Daoy (cell line): ENCODE measurements at places on chromosomes 4 and X.

DNA sequence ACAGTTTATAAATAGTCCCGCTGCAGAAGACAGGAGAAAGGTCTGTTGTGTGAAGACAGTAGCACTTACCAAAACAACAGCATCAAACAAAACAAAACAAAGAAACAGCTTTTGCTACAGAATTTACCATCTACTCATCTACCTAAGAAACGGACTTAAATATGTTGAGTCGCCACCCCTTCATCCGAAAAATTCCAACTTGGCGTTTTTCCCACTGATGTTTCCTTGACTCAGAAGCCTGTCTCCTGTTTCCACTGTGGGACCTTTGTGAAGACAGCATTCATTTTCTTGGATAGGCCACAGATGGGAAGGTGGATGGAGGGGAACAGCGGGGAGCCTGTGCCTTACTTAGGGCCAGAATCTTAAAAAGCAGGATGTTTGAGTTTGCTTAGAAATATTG lies 1.3 kb upstream of the ITM2A start:
- DNase-seq = no peak

DNA sequence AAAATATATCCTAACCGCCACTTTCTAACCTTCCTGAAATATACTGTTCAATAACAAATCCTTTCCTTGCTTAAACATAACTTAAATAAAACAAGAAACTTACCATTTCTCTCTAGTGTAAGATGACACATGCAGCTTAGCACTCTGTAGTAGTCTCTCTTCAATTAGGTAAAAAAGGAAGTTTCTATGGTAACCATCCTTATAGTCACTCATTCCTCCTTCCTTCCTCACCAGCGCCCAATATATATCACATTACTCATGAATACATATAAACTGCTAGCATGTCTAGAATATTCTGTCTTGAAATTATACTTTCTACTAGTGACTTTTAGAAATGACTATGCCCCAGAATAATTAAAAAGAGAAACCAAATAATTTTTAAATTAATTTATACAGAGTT lies 112.2 kb downstream of the SNCA start:
- DNase-seq = peak; percentile 20

GRCh38 chr4:19971829-19972228 lies 279.9 kb upstream of the SLIT2 start:
- DNase-seq = peak; percentile 6

GRCh38 chr4:154231806-154232478 lies 259.7 kb downstream of the DCHS2 start:
- DNase-seq = no peak

GRCh38 chr4:6869944-6870343 lies 39.7 kb upstream of the TBC1D14 start:
- no peak for DNase-seq

DNA sequence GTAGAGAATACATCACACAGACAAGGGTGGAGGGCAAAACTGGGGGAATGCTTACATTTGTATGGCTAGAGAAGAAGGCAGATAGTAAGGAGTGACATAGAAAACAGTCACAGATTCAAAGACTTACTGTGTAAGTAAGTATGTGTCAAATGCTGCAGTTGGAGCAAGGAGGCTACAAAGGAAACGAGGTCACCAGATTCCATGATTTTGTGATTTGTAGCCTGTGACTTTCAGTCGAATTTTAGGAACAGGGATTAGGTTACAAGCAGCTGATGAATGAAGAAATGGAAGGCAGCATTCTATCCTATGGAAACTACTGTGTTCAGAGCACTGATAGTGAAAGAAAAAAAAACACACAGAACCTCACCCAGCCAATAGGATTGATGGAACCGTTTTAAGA lies 407.9 kb downstream of the IL15 start:
- no peak for DNase-seq

- no peak for DNase-seq
Measured at GRCh38 chr4:120861852-120862251, 60.7 kb downstream of the PRDM5 start.

DNA sequence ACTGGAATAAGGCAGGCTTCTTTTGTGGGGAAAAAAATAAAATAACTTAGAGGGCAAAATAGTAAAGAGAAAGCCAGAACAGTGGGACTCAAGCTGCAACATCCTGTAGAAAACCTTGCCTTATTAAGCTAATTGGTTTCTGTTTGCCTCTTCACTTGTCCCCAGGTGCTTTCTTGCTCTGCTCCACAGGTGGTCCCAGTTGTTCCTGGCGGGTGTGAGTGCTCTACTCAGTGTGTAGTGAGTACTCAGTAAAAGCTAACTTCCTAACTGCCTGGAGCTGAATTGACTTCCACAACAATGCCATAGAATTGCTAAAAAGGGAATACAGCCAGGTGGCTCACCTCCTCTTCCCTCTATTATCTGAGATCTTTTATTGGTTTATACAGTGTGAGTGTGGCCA lies 930.2 kb downstream of the C4orf33 start:
- DNase-seq = no peak
